ENCODE measurements at places on chromosomes 3 and 15. TPM values are rescaled to one million over a fixed set of nuclear protein-coding genes. Genes with fewer than 3 reads are reported as not detected.
A peak's percentile ranks its signal among the peaks of the same experiment; 100 is the strongest.

DNA sequence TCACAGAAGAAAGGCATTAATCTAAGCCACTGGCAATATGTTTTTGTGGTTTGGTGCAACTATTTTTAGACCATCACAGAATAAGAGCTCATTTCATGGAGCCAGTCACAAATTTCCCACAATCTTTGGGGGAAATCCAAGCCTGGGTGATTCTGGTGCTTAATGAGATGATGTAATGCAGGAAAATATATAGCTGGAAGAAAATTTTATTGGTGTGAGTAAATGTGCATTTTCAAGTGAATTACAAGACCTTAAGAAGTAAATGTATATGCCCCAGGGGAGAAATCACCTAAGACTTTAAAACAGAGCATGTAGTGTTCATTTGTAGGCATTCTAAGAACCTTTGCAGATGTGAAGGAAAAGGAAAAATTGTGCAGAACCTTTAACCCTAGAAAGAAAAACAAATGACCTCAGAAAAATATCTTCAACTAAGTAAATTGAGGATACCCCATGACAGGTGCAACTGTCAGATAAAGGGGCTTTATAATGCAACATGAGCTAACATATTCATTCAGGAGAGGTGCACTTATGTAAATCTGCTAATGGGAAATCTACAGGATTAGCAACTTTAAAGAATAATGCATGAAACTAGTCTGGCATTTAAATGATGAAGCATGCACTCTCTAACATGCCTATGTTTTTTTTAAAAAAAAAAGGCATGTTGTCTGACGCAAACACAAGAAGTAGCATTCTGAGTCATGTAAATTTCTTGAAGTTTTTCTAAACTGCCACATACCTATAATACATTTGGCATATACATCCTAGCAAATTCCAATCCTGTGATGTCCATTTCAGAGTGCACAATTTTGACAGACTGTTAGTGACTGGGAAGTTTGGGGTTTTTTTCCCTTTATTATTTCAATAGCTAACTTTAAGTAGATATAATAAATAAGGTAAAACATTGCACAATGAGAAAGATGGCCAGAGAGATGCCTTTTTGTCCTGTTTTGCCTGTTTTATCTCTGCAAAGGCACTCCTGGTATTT, 105.1 kb downstream of the MEX3B start:
- no peak overlapping the region for H3K27ac ChIP-seq
- H3K36me3 ChIP-seq: no peaks in the 10 kb centered on the region
- no peak overlapping the region for H3K4me3 ChIP-seq
- no peaks in the 10 kb centered on the region for H3K27me3 ChIP-seq
- H3K4me1 ChIP-seq: no peaks in the 10 kb centered on the region

DNA sequence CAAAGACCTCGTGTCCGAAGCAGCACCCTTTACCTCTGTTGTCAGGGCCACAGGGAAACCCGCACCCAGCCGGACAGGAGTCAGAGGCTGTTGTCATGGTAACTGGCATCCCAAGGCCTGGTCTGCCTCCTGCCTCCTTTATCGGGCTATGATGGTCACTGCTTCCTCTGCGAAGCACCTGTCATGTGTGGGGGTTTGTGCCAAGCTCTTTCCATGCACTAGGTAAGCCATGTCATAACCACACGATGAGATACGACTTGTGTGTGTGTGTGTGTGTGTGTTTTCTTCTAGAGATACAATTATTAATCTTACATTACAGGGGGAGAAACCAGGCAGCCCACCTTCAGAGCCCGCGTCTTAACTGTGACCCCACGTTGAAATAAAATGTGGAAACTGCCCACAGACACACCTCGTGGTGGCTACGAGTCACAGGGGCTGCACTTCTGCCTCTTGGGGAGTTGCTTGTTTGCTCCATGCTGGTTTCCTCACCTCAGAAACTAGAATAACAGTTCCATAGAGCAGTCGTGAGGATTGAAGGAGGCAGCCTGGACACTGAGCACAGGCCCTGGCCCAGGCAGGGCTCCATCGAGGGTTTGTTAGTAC, 18.0 kb downstream of the ZDHHC19 start:
- H3K27ac ChIP-seq: peak overlapping the region; percentile 47
- no peaks in the 10 kb centered on the region for H3K27me3 ChIP-seq
- no peak for DNase-seq
- no peaks in the 10 kb centered on the region for H3K36me3 ChIP-seq
- no peak overlapping the region for H3K4me3 ChIP-seq

GRCh38 chr3:109132801-109133473, 3.6 kb upstream of the C3orf85 start:
- DNase-seq: peak; percentile 40

SIDT1 gene
- 8.8 TPM for total RNA-seq

GRCh38 chr3:68483601-68484000, 448.7 kb downstream of the TAFA4 start:
- no peaks in the 10 kb centered on the region for H3K4me1 ChIP-seq
- H3K4me3 ChIP-seq: no peak overlapping the region
- no peaks in the 10 kb centered on the region for H3K27me3 ChIP-seq
- no peak for DNase-seq
- no peak overlapping the region for H3K27ac ChIP-seq
- H3K36me3 ChIP-seq: no peaks in the 10 kb centered on the region

DNA sequence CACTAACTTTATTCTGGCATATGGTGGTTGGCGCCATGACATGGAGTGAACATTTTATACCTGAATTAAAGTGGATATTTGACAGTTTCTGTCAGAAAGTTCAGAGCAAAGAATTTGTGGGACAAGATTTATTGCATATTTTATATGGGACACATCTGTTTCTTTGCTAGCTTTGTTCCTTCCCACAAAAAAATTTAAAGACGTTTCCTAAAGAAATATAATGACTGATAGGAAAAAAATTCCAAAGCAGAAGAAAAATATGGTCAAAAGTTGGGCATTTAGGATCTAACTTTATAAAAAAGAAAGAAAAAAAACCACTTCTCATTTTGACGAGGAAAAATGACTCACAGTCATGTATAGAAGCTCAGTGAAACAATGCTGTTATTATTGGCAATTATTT, 101.6 kb downstream of the GREM1 start:
- no peaks in the 10 kb centered on the region for H3K27me3 ChIP-seq
- peaks cover 26% of the 10 kb centered on the region for H3K4me1 ChIP-seq
- no peak overlapping the region for H3K27ac ChIP-seq
- no peak overlapping the region for H3K4me3 ChIP-seq
- no peak for DNase-seq
- H3K36me3 ChIP-seq: no peaks in the 10 kb centered on the region

PRC1 gene
- 11.5 TPM for total RNA-seq

GPR160 gene
- 26.4 TPM for total RNA-seq

GRCh38 chr3:182185313-182185712, 473.6 kb downstream of the SOX2 start:
- H3K4me3 ChIP-seq: no peak overlapping the region
- H3K27ac ChIP-seq: no peak overlapping the region
- no peaks in the 10 kb centered on the region for H3K36me3 ChIP-seq
- H3K4me1 ChIP-seq: peaks cover 4% of the 10 kb centered on the region

DNA sequence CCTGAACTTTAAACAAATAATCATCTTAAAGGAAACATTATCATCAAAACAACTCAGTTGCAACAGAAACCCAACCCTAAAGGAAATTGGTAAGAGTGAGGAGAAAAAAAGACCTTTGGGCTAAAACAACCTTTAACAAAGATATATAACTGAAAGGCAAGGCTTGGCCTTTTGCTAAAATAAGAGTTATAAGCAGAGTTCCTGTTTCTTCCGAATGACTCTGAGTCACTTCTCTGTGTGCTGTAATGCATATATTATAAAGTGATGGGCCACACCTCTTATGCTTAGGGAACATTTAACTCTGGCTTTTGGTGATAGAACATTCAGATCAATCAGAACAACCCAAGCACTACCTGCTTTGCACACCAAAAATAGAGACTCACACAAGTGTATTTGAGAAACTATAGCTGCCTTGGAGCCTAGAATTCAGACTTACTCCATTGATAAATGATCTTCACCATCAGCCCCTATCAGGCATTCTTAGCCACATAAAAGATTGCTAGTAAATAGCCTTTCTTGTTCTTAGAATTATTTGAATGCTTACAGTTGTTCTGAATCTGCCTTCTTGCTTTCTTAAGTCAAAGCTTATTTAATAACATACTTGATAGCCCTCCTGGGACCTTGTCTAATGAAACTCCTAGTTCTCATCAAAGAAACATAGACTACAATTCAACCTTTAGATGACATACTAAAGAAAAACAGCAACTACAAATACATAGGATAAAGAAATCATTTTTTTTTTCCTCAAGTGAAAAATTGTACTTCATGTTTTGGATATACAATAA, 294.2 kb upstream of the SEMA6D start:
- no peak overlapping the region for H3K27ac ChIP-seq
- DNase-seq: no peak
- no peak overlapping the region for H3K4me3 ChIP-seq
- no peaks in the 10 kb centered on the region for H3K36me3 ChIP-seq

DNA sequence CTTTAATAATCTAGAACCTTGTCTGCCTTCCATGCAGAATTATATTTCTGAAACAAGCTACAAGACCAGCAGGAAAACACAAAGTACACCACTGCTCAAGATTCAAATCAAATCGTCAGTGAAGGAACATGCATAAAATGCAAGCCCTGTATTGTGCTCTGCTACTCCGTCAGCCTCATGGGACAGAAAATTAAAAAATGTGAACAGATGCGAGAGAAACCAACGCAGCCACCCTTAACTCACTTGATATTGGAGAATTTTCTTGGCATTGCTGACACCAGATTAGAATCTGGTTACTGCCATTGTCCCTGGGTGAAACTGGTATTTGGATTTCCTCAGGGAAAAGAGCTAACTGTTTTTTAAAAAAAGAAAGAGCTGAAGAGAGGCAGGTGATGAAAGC, 23.6 kb downstream of the ANXA2 start:
- no peak overlapping the region for H3K4me3 ChIP-seq
- H3K27me3 ChIP-seq: no peaks in the 10 kb centered on the region
- DNase-seq: no peak
- H3K36me3 ChIP-seq: no peaks in the 10 kb centered on the region
- peaks cover 69% of the 10 kb centered on the region for H3K4me1 ChIP-seq

GRCh38 chr15:67512140-67512539, 8.8 kb upstream of the C15orf61 start:
- H3K36me3 ChIP-seq: peaks cover 2% of the 10 kb centered on the region
- no peak overlapping the region for H3K4me3 ChIP-seq
- H3K4me1 ChIP-seq: no peaks in the 10 kb centered on the region
- no peaks in the 10 kb centered on the region for H3K27me3 ChIP-seq
- no peak for DNase-seq
- no peak overlapping the region for H3K27ac ChIP-seq

WNT5A gene
- 15.0 TPM for total RNA-seq

- DNase-seq: no peak
- no peak overlapping the region for H3K4me3 ChIP-seq
- no peak overlapping the region for H3K27ac ChIP-seq
- no peaks in the 10 kb centered on the region for H3K27me3 ChIP-seq
- H3K4me1 ChIP-seq: peaks cover 9% of the 10 kb centered on the region
- H3K36me3 ChIP-seq: no peaks in the 10 kb centered on the region
Measured at GRCh38 chr3:52441772-52442332, 3.1 kb downstream of the SEMA3G start.

- no peak for DNase-seq
- H3K4me1 ChIP-seq: no peaks in the 10 kb centered on the region
- H3K4me3 ChIP-seq: no peak overlapping the region
- no peaks in the 10 kb centered on the region for H3K36me3 ChIP-seq
Measured at GRCh38 chr3:29868543-29869101, 587.8 kb downstream of the RBMS3 start.

AHSG gene
- total RNA-seq: not detected

DNA sequence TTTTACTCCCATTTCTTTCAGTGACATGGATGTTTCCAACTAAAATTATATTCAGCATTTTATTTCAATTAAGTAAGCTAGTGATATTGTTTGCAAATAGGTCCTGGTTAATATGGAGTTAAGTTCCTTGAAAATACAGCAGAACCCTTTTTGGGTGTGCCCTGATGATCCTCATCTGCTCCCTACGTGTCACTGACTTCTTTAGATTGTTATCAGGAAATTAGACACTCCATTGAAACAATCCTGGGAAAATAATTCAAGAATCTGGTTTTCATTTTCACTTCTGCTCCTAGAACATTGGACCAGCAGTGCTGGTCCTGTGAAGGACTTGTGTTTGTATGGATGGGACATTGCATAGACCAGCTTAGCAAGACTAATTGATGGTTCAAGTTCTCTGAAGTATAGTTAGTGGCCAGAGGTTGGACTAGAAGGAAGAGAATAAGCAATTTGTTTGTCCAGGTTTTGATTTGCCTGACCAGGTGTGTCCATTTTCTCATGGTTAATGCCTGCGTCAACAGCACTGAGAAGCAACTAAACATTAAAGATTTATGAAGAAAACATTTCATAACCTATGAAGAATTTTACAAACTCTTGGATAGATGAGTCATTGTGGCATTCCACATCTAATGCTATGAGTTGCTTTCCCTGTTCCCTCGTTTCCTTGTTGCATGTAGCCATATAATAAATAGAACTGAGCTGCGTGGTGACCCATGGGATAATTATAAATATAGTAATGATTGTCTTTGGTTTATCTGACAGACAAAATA, 95.8 kb downstream of the ZPLD1 start:
- no peaks in the 10 kb centered on the region for H3K4me1 ChIP-seq
- no peaks in the 10 kb centered on the region for H3K36me3 ChIP-seq
- no peak overlapping the region for H3K4me3 ChIP-seq

DNA sequence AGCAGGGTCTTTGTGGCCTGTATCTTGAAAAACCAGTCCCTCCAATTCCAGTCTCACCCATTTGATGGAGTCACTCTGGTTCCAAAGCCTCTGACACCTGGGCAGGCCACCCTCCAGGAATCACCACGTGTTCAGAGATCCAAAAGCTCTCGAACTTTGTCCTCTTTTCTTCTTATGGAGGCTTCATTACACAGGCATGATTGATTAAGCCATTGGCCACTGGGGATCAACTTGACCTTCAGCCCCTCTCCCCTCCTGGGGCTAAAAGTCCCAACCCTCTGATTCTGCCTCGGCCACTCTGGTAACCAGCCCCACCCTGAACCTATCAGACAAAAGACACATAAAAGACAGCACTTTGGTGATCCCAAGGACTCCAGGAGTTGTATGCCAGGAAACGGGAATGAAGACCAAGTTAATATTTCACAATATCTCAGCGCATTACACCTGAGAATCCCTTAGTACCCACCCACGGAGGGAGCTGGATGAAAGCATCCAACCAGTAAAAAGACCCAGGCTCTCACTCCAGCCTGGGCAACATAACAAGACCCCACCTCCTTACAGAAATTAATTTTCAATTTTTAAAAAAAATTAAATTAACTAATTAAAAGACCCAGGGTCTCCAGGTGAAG, 23.0 kb upstream of the SSUH2 start:
- H3K36me3 ChIP-seq: no peaks in the 10 kb centered on the region
- no peak overlapping the region for H3K4me3 ChIP-seq
- no peaks in the 10 kb centered on the region for H3K27me3 ChIP-seq

GCHFR gene
- total RNA-seq: 43.6 TPM

DNA sequence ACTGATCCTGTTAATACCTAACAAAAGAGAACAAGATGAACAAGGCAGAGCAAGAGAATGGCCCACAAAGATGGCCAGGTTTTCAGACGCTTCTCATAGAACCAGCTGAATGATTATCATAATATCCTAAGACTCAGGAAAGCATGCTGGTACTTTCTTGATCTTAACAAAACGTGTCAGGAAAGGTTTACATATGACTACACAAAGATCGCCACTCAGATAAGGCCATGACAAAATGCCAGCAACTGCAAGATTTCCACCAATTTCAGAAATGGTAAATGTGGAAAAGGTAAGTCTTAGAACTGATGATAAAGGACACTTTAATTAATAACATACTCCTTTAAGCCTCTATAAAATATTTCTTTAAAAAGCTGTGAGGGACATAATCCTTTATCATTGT, 108.8 kb downstream of the DLG1 start:
- no peak overlapping the region for H3K27ac ChIP-seq
- H3K36me3 ChIP-seq: no peaks in the 10 kb centered on the region
- DNase-seq: no peak
- no peaks in the 10 kb centered on the region for H3K27me3 ChIP-seq
- peaks cover 10% of the 10 kb centered on the region for H3K4me1 ChIP-seq
- H3K4me3 ChIP-seq: no peak overlapping the region

Data from body of pancreas (tissue), 4 donors.